ENCODE measurements at places on chromosomes 1 and 21.

DNA sequence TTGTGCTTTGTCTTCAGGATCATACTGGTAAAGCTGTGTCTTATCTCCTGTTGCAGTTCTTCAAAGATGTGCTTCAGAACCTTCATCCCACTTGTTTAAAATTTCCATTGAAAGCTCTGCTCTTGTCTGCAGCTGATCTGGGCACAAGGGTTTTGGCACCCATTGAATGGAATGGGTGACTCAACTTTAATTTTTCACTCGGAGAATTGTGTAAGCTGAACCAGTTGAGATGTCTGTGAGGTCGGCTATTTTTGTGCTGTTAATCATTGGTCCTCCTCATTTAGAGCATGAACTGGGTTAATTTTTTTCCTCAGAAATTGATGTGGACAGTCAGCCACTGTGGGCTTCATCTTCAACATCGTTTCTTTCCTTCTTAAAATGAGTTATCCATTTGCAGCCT is 252.1 kb downstream of the TM2D1 start:
- no peak for DNase-seq

GRCh38 chr21:28266061-28266460 is 726.6 kb downstream of the LTN1 start:
- DNase-seq, result no peak

DNA sequence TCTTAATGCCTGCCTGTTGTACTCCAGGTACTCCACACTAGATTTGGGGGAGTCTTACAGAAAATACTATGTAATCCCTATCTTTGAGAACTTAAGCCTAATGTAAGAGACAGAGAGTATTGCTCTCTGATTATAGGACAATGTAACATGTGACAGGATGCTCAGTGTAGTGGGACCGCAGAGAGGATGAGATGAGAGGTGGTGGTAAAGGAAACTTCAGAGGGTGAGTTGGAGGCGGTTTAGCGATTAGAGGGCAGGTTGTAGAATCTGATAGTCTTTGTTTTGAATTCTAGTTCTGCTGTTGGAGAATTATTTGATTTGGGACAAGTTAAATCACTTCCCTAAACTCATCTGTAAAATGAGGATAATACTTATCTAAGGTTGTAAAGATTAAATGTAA is 5.4 kb downstream of the SOAT1 start:
- no peak for DNase-seq

DNA sequence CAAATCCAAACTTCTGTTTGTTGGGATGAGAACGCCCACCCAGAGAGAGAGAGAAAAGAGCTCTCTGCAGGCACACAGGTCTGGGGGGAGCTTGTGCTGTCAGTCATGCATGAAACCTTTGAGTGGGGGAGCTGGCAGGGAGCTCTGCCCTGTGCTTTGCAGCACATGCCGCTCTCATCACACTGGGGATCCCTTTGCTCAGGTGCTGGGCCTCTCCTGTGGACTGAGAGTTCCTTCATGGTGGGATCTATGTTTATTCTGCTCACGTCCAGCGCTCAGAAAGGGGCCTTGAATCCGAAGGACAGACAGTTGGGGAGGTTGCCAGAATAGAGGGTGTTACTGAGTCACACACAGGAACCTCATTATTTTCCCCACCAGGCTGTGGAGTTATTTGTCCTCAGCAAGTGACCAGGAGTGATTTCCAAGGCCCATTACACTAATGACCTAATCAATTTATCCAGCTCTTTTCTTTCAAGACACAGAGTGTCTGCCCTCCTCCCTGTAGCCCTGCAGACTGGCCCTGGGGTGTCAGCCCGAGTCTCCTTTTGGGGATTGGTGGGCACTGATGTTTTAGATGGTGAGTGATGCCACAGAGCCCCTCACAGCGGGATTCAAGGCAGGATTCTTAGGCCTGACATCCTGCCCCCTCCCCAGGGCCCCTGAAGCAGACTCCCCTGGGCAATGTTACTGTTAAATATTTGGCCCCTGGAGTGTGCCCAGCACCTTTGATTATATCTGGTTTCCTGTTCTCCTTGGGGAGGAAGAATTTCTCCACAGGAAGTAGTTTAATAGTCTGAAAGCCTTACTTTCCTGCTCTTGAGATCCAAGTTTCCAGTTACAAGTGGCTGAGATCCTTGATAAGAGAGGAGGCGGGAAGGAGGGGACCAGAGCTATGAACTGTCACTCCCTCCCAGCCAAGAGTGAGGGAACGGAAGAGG is 22.3 kb downstream of the MYBPH start:
- no peak for DNase-seq

GRCh38 chr1:110951161-110951560 is 12.6 kb downstream of the LRIF1 start:
- DNase-seq, result no peak
